ENCODE measurements at places on chromosomes 12 and 14.

- no peak for DNase-seq
These were observed 1.2 kb downstream of the METTL1 start for GRCh38 chr12:57770734-57771133.

- DNase-seq = no peak
These were observed 71.1 kb downstream of the PTCSC3 start for GRCh38 chr14:36105401-36105800.

DNA sequence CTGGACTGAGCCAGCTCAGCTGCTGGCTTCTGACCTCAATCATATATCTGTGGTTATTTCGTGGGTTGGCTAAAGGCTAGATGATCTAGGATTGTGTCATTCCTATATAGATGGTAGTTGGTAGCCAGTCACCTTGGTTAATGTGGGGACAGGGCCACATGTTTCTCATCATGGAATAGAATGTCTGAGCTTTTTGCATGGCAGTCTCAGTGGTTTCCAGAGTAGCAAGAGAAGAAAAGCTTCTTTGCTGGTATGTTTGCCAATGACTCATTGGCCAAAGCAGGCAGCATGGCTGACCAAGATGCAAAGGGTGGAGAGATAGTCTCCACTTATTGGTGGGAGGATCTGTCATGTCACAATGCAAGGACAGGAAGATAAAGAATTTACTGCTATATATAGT, 746.4 kb upstream of the FLRT2 start:
- DNase-seq = no peak

DNA sequence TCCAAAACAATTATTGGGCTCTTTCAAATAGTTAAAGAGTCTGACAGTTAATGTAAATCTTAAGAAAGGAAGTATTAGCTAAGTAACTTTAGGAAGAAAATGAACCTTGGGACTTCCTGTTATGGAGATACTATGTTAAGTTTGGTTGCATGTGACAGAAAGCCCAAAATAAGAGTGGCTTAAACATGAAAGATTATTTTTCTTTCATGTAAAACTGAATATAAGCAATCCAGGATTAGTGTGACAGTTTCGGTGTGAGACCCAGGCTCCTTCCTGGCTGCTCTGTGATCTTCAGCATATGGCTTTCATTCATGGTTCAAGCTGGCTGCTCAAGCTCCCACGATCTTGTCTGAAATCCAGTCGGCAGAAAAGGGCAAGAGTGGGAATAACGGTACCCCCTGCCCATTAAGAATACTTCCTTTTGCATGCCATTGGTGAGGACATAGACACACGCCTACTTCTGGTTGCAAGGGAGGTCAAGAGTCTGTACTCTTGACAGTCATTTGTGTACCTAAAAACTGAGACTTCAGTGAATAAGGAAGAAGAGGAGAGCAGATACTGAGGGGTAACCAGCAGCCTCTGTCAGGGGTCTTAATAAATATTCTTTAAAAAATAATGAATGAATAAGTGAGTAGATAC, 2.2 kb upstream of the RPAP3 start:
- no peak for DNase-seq

DNA sequence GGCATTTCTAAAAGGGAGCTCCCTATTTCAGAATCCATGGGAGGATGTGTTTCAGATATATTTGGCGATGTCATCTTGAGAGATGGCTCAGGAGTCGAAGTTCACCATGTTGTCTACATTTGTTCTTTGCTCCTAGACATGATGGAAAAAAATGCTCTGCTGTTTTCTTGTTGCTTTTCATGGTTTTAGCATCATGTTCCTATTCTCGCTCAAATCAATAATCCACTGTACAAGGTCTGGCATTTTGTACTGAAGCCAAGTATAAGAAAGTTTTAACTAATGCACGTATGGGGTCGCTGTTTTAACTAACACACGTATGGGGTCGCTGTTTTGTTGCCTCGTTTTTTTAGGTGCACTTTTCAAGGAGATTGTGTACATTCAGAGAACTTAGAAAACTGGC, 60.9 kb downstream of the PLXNC1 start:
- no peak for DNase-seq

GRCh38 chr12:127209318-127209717, 1057.7 kb upstream of the TMEM132C start:
- DNase-seq = no peak

DNA sequence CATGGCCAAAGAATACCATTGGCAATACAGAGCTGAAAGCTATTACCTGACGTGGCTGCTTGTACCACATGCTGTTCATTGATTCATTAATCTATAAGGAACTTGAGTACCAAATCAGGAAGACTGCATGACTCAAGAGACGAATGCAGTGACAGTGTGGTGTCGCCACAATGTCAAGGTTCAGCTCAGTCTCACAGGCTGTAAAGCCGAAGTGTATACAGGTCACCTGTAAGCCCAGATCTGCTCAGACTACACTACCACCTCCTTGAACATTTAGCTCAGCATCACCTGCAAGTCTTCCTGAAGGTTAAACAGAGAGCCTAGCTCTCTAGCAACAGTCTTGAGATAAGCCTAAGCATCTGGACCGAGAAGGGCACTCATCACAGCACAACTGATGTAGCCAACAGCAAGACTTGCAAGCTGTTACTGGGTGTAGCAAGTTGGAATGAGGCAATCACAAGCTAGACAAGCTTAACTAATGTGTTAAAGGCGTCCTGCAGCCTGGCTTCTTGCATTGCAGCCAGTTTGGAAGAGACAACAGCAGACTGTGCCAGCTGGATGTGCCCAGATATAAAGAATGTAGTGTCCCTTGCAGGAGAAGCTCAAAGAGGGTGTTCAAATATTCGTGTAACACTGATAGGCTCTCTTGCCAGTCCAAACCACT, 21.0 kb downstream of the TMTC1 start:
- no peak for DNase-seq

GRCh38 chr12:62736596-62736995, 198.4 kb downstream of the PPM1H start:
- DNase-seq = no peak

DNA sequence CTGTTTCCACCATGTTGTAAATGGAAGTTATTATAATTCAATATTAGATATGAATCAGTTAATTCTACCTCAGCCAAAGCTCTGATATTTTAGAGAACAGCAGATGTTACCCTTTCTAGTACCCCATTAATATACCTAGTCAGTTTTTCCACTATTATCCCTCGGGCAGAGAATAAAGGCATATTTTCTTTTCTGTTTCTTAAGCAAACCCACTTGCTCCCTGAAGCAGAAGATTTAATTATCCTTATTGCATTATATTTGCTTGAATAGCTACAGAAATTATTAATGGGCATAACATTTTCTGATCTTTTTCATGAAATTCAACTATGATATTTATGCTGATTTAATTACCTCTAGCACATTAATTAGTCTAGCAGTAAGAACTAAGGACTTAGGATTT, 832.9 kb upstream of the FBXO33 start:
- no peak for DNase-seq

DNA sequence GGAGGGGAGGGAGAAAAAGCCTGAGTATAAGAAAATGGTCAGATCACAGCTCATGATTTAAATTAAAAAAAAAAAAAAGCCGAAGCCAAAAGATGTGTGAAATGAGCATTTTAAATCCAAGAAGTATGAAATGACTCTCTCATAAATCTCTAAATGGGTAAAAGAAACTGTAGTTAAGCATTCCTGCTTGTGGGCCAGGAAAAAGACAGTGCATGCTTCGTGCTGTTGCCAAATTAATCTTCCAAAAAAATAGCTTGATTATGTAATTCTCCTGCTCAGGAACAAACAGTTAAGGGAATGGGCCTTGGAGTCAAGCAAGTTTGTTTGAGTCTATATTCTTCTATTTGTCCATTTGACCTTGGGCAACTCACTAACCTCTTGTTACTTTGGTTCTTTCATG, 325.4 kb upstream of the SEL1L start:
- no peak for DNase-seq

DNA sequence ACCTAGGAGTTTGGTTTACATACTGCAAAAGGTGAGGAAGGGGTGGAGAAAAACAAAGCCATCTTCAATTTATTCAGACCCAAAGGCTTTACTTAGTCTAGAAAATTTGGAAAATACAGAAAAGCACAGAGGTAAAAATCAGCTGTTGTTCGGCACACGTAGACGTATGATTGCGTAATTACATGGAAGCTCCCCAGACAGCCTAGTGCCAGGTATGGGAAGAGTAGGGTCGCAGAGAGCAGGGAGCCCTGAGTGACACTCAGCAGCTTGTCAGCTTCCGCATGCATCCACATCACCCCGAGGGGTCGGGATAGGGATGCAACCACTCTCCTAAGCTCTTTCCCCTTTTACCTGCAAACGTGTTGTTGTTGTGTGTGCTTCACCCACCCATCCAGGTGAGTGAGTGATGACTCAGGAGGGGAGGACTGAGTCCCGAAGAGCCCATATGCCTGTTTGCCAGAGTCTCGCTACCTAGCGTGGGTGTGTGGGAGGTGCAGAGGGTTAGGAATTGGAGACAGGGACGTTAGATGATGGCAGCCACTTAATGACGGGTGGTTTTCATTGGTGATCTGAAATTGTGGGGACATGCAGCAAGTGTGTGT, 20.1 kb downstream of the PIWIL1 start:
- no peak for DNase-seq

GRCh38 chr12:44369998-44370397, 506.1 kb downstream of the NELL2 start:
- DNase-seq = no peak

- DNase-seq = no peak
These were observed 16.8 kb downstream of the HIF1A start for GRCh38 chr14:61712137-61712536.

DNA sequence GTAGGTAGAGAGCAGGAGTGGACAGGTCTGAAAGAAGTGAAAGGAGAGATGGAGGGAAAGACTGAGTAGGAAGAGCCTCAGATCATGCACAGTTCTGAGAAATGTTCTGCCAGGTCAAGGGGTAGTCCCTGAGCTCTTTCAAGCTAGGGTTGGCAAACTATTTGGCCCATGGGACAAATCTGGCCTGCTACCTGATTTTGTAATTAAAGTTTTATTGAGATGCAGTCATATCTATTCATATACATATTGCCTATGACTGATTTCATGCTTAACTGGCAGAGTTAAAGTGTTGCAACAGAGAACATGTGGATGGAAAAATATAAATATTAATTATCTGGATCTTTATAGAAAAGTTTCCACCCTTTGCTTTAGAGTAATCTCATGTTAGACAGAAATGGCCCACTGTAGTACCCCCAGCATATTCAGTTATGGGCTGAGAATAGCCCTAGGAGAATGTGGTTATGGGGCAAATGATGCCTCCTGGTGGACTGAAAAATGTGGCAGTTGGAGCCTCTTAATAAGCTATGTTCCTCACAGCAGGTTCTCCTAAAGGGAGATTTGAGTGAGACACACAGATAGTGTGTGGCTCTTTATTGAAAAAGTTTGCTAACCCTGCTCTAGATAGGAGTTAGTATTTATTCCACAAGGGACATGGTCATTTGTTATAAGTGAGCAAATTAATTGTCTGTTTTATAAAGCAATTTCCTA, 476.9 kb downstream of the LRIG3 start:
- DNase-seq = no peak

- no peak for DNase-seq
These were observed 1330.4 kb downstream of the SLC16A7 start for GRCh38 chr12:60926256-60926655.

DNA sequence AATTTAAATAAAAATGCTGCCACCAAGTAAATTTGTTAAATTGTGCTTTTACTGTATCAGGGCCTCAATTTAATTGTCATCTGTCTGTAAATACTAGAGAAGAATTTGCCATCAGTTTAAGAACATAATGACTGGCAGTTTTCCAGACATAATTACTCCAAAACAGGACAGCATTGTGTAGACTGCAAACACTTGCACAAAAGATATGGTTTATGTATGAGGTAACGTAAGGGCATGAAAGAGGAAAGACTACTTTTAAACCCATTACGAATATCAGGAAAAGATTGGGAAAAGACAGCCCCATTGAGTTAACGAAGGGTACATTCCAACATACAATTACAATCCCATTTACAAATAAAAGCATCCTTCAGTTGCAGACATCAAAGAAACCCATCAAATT, 59.8 kb upstream of the KRR1 start:
- no peak for DNase-seq

- no peak for DNase-seq
These were observed 78.9 kb upstream of the CISTR start for GRCh38 chr12:53830631-53831030.

GRCh38 chr14:65258391-65258790, 154.1 kb upstream of the FUT8 start:
- no peak for DNase-seq

- DNase-seq = peak; percentile 90
These were observed at the start of gene DCAF5 for GRCh38 chr14:69152902-69153151. DCAF5 (minus strand) TSS chr14:69153119; CDS start chr14:69152978, 141 bp downstream.

DNA sequence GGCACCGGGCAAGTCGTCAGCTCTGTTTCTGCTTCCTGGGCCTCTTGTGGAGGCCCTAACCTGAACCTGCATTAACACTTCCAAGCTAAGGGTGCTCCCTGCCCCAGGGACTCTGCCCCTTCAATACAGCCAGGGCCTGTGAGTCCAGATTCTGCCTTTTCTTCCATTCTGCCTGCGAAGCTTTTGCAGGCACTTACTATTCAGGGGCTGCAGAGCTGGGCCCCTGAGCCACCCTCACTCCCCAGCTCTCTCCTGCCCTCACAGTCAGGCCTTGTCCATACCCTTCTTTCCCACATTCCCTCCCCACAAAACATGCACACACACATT, 101.1 kb downstream of the ZFP36L1 start:
- no peak for DNase-seq

- DNase-seq = no peak
These were observed 52.1 kb downstream of the APAF1 start for GRCh38 chr12:98697209-98697608.

DNA sequence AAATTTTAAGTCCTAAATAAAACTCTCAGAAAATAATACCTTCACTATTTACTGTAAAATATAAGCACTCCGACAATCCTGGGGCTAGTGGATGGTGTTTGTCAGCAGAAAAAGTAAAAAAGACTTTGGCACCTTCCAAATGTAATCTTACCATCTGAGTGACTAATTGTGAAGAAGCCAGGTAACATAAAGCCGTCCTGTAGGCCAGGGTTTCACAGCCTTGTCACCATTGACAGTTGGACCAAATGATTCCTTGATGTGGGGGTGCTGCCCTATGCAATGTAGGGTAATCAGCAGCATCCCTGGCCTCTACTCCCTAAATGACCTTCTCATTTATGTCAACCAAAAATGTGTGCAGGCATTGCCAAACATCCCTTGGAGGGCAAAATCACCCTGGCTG, 87.2 kb downstream of the CAPZA3 start:
- no peak for DNase-seq

GRCh38 chr14:95313707-95314106, 6.0 kb downstream of the CLMN start:
- DNase-seq = no peak

DNA sequence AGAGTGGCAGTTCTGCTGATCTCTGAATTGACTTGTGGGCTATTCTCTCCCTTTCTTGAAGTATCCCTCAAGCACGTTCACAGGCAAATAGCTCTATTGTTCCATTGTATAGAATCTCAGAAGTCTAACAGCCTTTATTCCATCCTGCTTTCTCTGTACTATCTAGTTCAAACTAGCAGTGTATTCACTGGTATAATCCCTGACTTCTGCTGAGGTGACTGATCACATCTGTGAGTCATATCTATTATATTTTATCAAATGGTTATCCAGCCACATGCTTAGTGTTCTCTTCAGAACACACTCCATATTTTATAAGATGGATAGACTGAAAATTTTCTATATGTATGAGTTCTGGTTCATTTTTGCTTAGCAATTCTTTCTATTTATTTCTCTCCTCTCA, 866.1 kb downstream of the C12orf50 start:
- no peak for DNase-seq

GRCh38 chr12:121618659-121619233, 7.6 kb upstream of the ORAI1 start:
- no peak for DNase-seq
